Endothelial cell of umbilical vein (primary cell): ENCODE measurements at places on chromosomes 1 and 21. TPM values are rescaled to one million over a fixed set of nuclear protein-coding genes. Genes with fewer than 3 reads are reported as not detected.

VWA1 gene
- 2.0 and 3.7 TPM in 2 replicates for polyA plus RNA-seq

LCE1F gene
- polyA plus RNA-seq = not detected in 2 replicates

NBPF6 gene
- not detected in 2 replicates for polyA plus RNA-seq

ADORA3 gene
- polyA plus RNA-seq = 0.03 TPM in 1 of 2 replicates, not detected in the other

GLIS1 gene
- 0.03 TPM in 1 of 2 replicates, not detected in the other for polyA plus RNA-seq

CGN gene
- 0.32 and 0.37 TPM in 2 replicates for polyA plus RNA-seq

PIGV gene
- polyA plus RNA-seq = 11.9 and 13.3 TPM in 2 replicates

TESK2 gene
- polyA plus RNA-seq = 2.3 and 2.6 TPM in 2 replicates

CADM3 gene
- 6.0 and 6.9 TPM in 2 replicates for polyA plus RNA-seq

SRGAP2B gene
- 11.6 and 13.4 TPM in 2 replicates for polyA plus RNA-seq

ETV3L gene
- polyA plus RNA-seq = not detected in 2 replicates

SOD1 gene
- 197 and 268 TPM in 2 replicates for polyA plus RNA-seq

OBSCN gene
- polyA plus RNA-seq = 1.3 and 1.5 TPM in 2 replicates

FOXJ3 gene
- 34.7 and 35.4 TPM in 2 replicates for polyA plus RNA-seq
